ENCODE measurements at places on chromosomes 12 and 14. TPM values are rescaled to one million over a fixed set of nuclear protein-coding genes. Genes with fewer than 3 reads are reported as not detected.

Gene KRT7
- total RNA-seq: 0.80 TPM

Gene SMIM41
- total RNA-seq: not detected

DNA sequence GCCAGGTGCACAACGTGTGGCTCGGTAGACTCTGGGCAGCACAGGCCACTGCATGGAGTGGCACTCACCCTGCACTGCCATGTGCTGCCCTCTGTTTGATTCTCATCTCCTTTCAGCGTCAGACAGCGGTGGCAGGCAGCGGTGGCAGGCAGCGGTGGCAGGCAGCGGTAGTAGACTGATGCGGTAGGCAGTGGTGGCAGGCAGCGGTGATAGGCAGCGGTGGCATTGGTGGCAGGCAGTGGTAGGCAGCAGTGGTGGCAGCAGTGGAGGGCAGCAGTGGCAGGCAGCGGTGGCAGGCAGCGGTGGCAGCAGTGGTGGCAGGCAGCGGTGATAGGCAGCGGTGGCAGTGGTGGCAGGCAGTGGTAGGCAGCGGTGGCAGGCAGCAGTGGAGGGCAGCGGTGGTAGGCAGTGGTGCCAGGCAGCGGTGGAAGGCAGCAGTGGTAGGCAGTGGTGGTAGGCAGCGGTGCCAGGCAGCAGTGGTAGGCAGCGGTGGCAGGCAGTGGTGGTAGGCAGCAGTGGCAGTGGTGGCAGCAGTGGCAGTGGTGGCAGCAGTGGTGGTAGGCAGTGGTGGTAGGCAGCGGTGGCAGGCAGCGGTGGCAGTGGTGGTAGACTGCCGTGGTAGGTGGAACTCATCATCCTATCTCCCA is 6.0 kb upstream of the MEG3 start:
- no peak for DNase-seq

Gene LGR5
- total RNA-seq: 2.9 TPM

DNA sequence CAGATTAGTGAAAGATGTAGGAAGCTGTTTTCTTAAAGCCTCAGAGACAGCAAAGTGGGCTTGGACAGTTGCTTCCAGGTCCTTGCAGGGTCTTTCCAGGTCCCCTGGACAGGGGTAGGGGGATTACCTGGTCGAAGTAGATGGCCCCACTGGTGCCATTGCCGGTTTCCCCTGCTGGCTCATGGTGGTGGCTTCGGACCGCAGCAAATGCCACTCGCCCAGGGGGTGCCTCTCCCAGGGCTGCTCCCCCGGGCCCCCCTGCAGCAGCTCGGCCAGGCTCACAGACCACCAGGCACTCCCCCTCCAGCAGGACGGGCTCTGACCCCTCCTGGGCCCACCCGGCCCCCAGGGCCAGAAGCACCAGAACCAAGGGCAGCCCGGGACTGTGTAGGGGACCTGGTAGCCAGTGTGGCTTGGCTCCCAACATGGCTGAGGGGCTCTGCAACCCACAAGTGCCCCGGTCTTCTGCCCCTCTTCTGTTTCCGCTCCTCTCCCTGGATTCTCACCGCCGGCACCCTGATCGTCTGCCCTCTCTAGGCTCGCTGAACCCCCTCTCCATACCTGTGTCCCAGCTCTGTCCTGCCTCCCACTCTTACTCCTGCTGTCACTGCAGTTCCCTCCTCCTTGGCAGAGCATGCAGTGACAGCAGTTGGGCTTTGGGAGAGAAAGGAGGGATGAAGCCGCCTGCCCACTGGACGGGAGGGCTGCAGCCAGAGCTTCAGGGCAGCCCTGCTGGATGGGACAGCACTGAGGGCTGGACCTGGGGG is 657 bp downstream of the CBLN3 start:
- DNase-seq: peak; percentile 68

DNA sequence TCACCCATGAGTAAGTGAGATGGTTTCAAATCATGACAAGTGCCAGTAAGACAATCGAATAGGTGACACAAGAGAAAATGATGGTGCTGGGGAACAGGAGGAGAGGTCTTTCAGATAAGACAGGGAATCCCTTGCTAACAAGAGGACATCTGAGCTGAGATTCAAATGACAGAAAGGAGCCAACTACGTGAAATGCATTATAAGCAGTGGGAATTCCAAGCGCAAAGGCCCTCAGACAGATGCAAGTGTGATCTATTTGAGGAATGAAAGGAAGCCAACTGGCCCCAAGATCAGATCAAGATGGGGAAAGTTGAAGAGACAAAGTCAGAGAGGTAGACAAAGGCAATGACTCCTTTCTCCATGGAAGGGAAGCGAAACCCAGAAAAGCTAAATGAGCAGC is 4.7 kb downstream of the KCNK10 start:
- no peak for DNase-seq

DNA sequence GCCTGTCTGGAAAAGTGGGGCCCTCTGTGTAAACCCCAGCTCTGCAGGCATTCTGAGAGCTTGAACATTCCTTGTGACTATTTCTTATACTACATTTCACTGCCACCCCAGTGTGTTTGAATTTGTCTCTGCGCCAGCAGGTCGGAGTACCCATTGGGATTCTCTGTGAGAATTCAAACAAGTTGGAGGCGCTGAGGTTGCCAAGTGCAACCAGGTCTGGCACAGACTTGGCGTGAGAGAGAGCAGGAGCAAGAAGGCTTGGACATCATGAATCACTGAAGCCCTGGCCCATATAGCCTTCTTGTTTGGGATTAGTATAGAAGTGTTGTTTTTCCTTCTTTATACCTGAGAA is 33.0 kb upstream of the ATP2A2 start:
- no peak for DNase-seq

Gene TXNDC16
- total RNA-seq: 8.1 TPM

GRCh38 chr14:44215660-44216059 is 291.4 kb downstream of the FSCB start:
- no peak for DNase-seq

GRCh38 chr14:53003776-53004175 is 52.9 kb upstream of the FERMT2 start:
- no peak for DNase-seq

GRCh38 chr14:24918822-24919221 is 131.1 kb downstream of the STXBP6 start:
- DNase-seq: no peak

Gene TMEM19
- 23.2 TPM for total RNA-seq

GRCh38 chr14:94485944-94486841 is 10.2 kb upstream of the SERPINA9 start:
- peak; percentile 93 for DNase-seq
